Common myeloid progenitor, CD34-positive (primary cell): ENCODE measurements at places on chromosomes 4 and X.

DNA sequence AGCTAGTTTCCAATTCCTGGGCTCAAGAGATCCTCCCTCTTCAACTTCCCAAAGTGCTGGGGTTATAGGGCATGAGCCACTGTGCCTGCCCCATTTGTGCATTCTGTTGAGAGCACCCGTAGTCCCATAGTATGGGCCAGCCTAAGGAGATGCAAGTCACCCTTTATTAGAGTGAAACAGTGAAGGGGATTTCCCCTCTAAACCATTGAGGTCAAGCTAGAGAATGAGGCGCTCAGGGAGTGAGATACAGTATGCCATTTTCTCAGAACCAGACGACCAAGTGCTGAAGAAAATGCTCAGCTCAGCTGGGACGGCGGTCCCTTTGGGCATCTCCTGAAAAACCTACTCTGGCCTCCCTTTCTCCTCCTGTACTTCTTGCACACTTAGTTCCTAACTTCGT, 18.7 kb downstream of the RNF4 start:
- no peak for DNase-seq

- no peak for DNase-seq
These were observed 77.1 kb downstream of the NFKB1 start for GRCh38 chr4:102578270-102578669.

DNA sequence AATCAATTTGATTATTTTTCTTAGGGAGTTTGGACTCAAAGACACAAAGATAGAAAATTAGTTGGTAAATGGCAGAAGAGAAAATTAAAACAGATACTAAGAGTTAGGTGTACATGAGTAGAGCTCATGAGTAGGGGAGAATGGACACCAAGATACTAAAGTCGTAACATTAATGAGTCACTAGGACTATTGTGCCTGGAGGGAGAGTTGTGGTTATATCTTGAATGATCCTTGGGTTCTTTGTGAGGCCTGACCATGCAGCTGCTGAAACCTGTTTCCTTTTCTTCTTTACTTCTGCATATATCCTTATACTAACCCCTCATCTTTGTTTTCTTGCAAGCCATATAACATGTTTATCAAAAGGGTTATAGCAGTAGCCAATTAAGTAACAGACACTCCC, 532.8 kb downstream of the RPA4 start:
- DNase-seq: no peak

GRCh38 chr4:141348125-141348524, 127.4 kb downstream of the ZNF330 start:
- DNase-seq: peak; percentile 62

DNA sequence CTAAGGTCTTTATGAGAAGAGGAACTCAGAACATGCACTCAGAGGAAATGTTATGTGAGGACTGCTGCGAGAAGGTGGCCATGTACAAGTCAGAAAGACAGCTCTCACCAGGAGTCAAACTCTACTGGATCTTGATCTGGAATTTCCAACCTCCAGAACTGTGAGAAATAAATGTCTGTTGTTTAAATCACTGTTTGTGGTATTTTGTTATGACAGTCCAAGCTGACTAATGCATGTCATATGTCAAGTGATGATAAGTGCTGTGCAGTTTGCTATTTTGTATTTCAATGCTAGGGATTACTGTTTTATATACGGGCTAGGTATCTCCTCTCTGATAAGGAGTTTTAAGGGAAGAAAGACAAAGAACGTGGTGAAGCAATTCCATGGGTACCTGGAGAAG, 162.3 kb downstream of the CPEB2 start:
- no peak for DNase-seq

DNA sequence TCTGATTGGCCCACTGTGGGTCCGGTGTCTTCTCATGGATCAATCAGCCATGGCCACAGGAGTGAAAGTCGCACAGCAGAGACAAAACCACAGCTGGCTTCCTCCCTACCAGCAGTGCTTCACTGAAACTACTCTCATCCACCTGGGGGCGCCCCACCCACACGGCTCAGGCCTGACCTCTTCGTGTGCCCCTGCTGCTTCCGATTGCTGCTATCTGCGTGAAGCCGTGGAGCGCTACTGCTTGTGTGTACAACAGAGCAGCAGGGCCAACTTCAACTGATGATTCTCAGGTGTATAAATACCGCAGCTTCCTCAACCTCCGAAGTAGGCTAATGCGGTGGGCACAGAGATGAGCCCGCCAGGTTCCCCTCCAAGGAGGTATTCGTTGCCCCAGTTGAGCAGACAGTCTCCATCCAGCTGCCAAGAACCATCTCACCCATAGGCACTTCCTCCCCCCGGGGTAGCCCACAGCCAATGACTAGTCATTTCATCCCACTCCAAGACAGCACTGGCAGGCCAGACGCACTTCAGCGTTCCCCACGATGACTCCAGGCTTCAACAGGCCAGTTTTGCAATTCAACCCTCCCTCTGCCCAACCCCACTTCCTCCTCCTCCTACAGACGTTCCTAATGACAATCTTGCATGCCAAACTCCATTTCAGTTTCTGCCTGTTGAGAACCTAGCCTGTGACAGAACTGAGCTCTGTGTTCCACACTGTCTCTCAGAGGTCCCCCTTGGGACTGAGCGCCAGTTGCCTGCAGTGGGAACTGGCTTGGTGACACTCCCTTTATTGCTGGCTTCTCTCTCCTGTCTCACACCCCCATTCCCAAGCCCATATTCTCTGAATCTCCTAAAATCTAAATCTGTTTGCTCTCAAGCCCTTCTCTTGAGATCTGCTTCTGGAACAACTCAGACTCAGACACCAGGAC, 41.3 kb upstream of the ATP6AP2 start:
- DNase-seq: peak; percentile 46

DNA sequence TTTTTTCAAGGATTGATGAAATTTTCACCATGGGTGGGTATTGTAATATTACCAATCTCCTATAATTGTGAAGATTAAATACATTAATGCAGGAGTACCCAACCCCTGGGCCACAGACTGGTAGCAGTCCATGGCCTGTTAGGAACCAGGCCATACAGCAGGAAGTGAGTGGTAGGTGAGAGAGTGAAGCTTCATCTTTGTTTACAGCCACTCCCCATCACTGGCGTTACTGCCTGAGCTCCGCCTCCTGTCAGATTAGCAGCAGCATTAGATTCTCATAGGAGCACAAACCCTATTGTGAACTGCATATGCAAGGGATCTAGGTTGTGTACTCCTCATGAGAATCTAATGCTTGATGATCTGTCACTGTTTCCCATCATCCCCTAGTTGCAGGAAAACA, 15.1 kb downstream of the RAPGEF2 start:
- DNase-seq: no peak
